ENCODE measurements at places on chromosomes 11 and 22. TPM values are rescaled to one million over a fixed set of nuclear protein-coding genes. Genes with fewer than 3 reads are reported as not detected.

DNA sequence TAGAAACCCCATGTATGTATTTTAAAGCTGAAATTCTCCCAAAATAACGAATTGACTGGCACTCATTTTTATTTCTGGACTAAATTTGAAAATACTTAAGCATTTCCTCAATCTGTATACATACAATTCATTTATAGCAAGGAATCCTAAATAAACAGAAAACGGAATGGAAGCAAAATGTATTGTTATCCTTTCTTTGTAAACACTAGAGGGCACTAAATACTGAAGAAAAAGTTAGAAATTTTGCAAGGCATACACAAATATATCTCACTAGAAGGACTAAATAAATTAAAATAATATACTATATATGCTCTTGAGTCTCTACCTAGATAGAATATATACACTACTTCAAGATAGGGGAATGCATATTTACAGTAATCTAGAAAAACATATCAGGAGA, 23.1 kb upstream of the ANO5 start:
- H3K4me1 ChIP-seq: no peaks in the 10 kb centered on the region
- no peak overlapping the region for H3K4me3 ChIP-seq
- H3K36me3 ChIP-seq: no peaks in the 10 kb centered on the region

GRCh38 chr11:24781288-24781687, 284.4 kb downstream of the LUZP2 start:
- H3K27ac ChIP-seq: no peak overlapping the region
- no peak for DNase-seq
- no peak overlapping the region for H3K4me3 ChIP-seq
- no peaks in the 10 kb centered on the region for H3K27me3 ChIP-seq
- H3K4me1 ChIP-seq: no peaks in the 10 kb centered on the region

- no peaks in the 10 kb centered on the region for H3K36me3 ChIP-seq
- H3K27me3 ChIP-seq: peaks cover 5% of the 10 kb centered on the region
- no peak for DNase-seq
- H3K27ac ChIP-seq: no peak overlapping the region
- H3K4me3 ChIP-seq: no peak overlapping the region
- H3K4me1 ChIP-seq: no peaks in the 10 kb centered on the region
These were observed 408.4 kb downstream of the SOX6 start for GRCh38 chr11:15947681-15948648.

GRCh38 chr11:86747801-86748200, 52.5 kb upstream of the PRSS23 start:
- H3K4me1 ChIP-seq: peaks cover 69% of the 10 kb centered on the region
- H3K36me3 ChIP-seq: peaks cover 10% of the 10 kb centered on the region
- H3K27ac ChIP-seq: peak overlapping the region; percentile 77
- DNase-seq: no peak

DNA sequence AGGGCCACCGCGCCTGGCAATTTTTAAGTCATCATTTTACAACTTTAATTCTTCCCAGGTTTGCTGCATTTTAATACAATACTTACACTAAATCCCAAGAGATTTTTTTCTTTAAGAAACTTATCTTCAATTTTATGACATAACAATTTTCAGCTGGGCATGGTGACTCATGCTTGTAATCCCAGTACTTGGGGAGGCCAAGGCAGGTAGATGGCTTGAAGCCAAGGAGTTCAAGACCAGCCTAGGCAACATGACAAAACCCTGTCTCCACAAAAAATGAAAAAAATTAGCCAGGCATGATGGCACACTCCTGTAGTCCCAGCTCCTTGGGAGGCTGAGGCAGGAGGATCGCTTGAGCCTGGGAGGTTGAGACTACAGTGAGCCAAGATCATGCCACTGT, 38.8 kb downstream of the CLDN25 start:
- H3K36me3 ChIP-seq: peaks cover 12% of the 10 kb centered on the region
- no peaks in the 10 kb centered on the region for H3K27me3 ChIP-seq

- H3K27me3 ChIP-seq: peaks cover 9% of the 10 kb centered on the region
- H3K4me3 ChIP-seq: peak within 1 kb of the TSS; percentile 95
- H3K36me3 ChIP-seq: peaks cover 27% of the 10 kb centered on the region
- DNase-seq: no peak
These were observed at the start of gene TEX54 for GRCh38 chr11:62832336-62833234. Gene TEX54 (minus strand): TSS chr11:62832841.

DNA sequence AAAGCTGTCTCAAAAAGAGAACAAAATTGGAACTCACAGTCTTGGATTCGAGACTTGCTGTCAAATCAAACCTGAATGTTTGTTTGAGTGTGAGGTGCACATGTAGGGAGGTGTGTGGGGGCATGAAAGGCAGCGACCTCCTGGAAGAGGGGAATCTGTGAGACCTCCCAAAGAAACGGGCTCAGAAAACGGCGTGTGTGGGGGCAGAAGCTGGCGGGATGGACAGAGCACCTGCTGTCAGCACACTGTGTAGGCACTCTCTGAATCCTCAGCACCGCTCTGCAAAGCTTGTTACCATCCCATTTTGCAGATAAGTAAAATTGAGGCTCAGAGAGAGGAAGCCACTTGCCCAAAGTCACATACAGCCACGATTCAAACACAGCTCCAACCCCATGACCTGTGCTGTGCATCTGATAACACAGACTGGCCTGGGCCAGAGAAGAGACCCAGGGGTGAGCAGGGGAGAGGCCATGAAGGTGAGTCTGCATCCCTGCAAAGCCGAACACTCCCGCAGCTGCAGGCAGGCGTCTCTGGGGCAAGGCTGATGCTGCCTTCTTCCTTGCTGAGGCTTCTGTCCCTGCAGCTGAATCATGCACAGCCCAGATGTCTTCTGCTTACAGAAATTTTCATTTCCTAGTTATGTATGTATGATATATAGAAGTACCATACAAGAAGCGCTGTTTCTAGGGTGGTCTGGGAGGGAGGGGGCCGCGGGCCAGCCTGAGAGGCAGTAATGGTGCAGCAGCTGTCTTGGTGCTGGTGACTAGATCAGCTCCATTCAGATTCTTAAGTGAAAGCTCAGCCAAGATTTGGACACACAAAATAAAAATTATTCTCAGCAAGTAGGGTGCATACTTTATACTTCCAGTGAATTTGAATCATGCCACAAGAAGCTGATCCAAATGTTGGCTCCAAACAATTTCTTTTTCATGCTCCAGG, 67.3 kb upstream of the SHISAL1 start:
- no peak for DNase-seq
- H3K4me3 ChIP-seq: no peak overlapping the region
- H3K27me3 ChIP-seq: peaks cover 26% of the 10 kb centered on the region
- no peaks in the 10 kb centered on the region for H3K4me1 ChIP-seq

- H3K4me3 ChIP-seq: no peak overlapping the region
- 0 out of 2 replicates have a peak, but pooled peaks cover 5% of the 10 kb centered on the region for H3K4me1 ChIP-seq
- peaks cover 5% of the 10 kb centered on the region for H3K36me3 ChIP-seq
- no peaks in the 10 kb centered on the region for H3K27me3 ChIP-seq
- H3K27ac ChIP-seq: no peak overlapping the region
- DNase-seq: no peak
These were observed 288.3 kb downstream of the TENM4 start for GRCh38 chr11:79152511-79152910.

GRCh38 chr11:81674211-81674610, 1059.5 kb downstream of the FAM181B start:
- H3K4me3 ChIP-seq: no peak overlapping the region
- no peaks in the 10 kb centered on the region for H3K4me1 ChIP-seq
- H3K27me3 ChIP-seq: no peaks in the 10 kb centered on the region
- no peaks in the 10 kb centered on the region for H3K36me3 ChIP-seq

DNA sequence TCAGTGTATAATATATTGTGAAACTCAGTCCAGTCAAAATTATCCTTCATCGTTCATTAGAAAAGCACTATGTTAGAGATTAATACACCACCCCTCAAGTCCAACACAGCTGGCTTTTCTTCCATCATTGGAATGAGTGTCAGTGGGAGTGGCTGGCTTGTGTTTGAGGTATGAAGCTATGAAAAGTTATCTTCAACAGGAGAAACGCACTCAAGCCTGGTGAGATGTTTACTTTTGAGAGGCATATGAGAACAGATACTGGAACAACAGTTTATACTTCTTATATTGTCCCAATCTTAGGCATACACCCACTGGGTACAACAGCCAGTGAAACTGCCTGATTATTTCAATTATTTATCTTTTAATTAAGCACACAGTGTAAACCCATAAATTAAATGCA, 34.3 kb downstream of the PLEKHB1 start:
- H3K27me3 ChIP-seq: no peaks in the 10 kb centered on the region
- DNase-seq: no peak
- H3K4me1 ChIP-seq: peaks cover 6% of the 10 kb centered on the region
- H3K4me3 ChIP-seq: no peak overlapping the region

- H3K4me1 ChIP-seq: no peaks in the 10 kb centered on the region
- peaks cover 19% of the 10 kb centered on the region for H3K27me3 ChIP-seq
These were observed 160.3 kb downstream of the MN1 start for GRCh38 chr22:27641049-27641795.

- no peak overlapping the region for H3K4me3 ChIP-seq
- no peak for DNase-seq
- peaks cover 17% of the 10 kb centered on the region for H3K36me3 ChIP-seq
- peak overlapping the region; percentile 49 for H3K27ac ChIP-seq
- peaks cover 3% of the 10 kb centered on the region for H3K27me3 ChIP-seq
These were observed 79.3 kb upstream of the RAB1B start for GRCh38 chr11:66189031-66189745.

GRCh38 chr11:69217276-69218105, 61.8 kb downstream of the SMIM38 start:
- no peak for DNase-seq
- H3K27me3 ChIP-seq: peaks cover 25% of the 10 kb centered on the region
- H3K27ac ChIP-seq: no peak overlapping the region

- no peak for DNase-seq
- H3K4me3 ChIP-seq: no peak overlapping the region
- H3K4me1 ChIP-seq: no peaks in the 10 kb centered on the region
- no peaks in the 10 kb centered on the region for H3K36me3 ChIP-seq
- H3K27me3 ChIP-seq: peaks cover under 1% of the 10 kb centered on the region
These were observed 375.6 kb downstream of the KCNA4 start for GRCh38 chr11:29641201-29641600.

Gene SYT13
- not detected for total RNA-seq

Gene VSTM5
- 0.25 TPM for total RNA-seq

Gene TUB
- 7.5 TPM for total RNA-seq

Gene NAALAD2
- 0.28 TPM for total RNA-seq

Gene APOBEC3H
- total RNA-seq: 0.33 TPM

Gene CACNA1I
- total RNA-seq: not detected
